ENCODE measurements at places on chromosomes 16 and 17.

- DNase-seq: no peak
Measured at GRCh38 chr17:4206962-4207361, 56.8 kb downstream of the ANKFY1 start.

- peak; percentile 18 for DNase-seq
Measured at GRCh38 chr16:88920618-88921590, 54.4 kb upstream of the PABPN1L start.

DNA sequence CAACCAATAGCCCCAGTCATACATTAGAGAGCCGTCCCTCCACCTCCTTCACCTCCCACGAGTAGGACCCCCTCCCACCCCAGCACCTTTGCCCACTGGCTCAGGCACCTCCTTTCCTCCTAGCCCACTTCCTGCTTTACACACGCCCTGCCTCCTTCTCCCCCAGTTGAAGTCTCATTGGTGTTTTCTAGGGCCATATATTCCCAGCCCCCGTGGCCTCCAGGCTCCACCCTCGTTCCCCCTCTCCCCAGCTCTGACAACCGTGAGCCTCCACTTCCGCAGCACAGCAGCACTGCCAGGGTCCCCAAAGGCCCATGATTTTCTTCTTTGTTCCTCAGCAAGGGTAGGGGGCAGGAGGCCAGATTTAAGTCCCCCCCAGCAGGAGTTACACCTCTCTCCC, 340.3 kb upstream of the TNRC6C start:
- DNase-seq: no peak

GRCh38 chr17:18191967-18192366, 8.3 kb downstream of the ALKBH5 start:
- no peak for DNase-seq

- no peak for DNase-seq
Measured at GRCh38 chr17:73508057-73508930, 136.0 kb downstream of the SDK2 start.

DNA sequence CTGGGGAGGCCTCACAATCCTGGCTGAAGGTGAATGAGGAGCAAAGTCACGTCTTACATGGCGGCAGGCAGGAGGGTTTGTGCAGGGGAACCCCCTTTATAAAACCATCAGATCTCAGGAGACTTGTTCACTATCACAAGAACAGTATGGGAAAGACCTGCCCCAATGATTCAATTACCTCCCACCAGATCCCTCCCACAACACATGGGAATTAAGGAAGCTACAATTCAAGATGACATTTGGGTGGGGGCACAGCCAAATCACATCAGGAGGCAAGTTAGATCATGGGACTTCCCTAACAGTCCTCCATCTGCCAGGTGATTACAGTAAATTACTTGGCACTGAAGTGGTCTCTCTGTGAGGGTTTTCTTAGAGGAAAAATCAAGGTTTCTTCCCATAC, 5.3 kb downstream of the TMEM114 start:
- DNase-seq: no peak

DNA sequence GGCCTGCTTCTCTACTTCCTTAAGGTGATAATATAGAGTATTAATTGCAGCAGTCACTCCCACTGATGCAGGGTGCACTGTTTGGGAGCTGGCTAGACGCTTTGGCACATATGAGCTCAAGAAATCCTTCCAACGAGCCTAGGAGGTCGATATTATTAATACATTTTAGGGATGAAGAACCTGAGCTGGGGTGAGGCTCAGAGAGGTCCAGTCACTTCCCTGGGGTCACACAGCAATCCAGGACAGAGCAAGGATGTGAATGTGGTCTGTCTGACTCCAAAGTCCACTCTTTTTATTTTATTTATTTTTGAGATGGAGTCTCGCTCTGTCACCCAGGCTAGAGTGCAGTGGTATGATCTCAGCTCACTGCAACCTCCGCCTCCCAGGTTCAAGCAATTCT, 156.4 kb upstream of the CDC42EP4 start:
- DNase-seq: no peak

- DNase-seq: no peak
Measured at GRCh38 chr17:61209106-61209439, 190.6 kb upstream of the TBX2 start.

- no peak for DNase-seq
Measured at GRCh38 chr17:74287031-74287602, 13.1 kb downstream of the DNAI2 start.

DNA sequence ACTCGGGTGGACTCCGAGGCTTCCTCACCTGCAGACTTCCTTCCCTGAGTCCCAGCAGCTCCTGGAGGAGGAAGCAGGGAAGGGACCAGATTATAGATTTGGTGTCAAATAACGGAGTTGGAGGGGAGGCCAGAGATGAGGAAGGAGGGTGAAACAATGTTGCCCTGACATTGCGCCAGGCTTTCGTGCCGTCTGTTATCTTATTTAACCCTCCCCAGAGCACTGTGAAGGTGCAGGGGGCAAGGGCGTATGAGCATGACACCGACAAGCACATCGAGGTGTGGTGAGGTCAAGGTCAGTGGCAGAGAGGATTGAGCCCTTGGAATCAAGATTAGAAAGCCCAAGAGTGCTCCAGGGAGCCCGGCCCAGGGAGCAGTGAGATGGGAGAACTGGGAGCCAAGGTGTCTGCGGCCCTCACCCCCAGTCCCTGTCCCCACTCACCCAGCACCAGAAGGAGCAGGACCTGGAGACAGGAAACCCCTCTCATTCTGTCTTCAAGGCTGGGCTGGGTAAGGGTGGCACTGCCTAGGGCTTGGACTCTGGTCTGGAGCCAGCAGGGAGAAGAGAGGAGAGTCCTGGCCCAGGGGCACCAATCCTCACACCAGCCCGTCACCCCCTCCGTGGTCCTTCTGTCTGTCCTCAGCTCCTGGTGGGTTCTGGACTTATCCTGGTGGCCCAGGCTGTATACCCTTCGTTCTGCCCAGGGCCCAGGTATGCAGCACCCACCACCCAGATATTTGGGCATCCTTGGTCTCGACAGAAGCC, 1.1 kb downstream of the PRSS33 start:
- DNase-seq: no peak

All from naive thymus-derived CD4-positive, alpha-beta T cell (primary cell).